ENCODE measurements at places on chromosomes 1 and 21. TPM values are rescaled to one million over a fixed set of nuclear protein-coding genes. Genes with fewer than 3 reads are reported as not detected.

RAD54L gene
- total RNA-seq = 16.8 TPM

CSF3R gene
- total RNA-seq = not detected

CHIT1 gene
- not detected for total RNA-seq

HCN3 gene
- total RNA-seq = 3.3 TPM

All from G401 (cell line).